Mesangial cell (primary cell): ENCODE measurements at places on chromosomes 5 and 9. TPM values are rescaled to one million over a fixed set of nuclear protein-coding genes. Genes with fewer than 3 reads are reported as not detected.

INSL6 gene
- not detected in 2 replicates for total RNA-seq

SQSTM1 gene
- total RNA-seq = 180 and 351 TPM in 2 replicates

TMEM215 gene
- not detected in 2 replicates for total RNA-seq

SHOC1 gene
- total RNA-seq = not detected in 2 replicates

SPATA31A3 gene
- not detected in 2 replicates for total RNA-seq

OTULIN gene
- 18.4 and 20.7 TPM in 2 replicates for total RNA-seq
